Fibroblast of pulmonary artery (primary cell): ENCODE measurements at places on chromosomes 13 and 19.

DNA sequence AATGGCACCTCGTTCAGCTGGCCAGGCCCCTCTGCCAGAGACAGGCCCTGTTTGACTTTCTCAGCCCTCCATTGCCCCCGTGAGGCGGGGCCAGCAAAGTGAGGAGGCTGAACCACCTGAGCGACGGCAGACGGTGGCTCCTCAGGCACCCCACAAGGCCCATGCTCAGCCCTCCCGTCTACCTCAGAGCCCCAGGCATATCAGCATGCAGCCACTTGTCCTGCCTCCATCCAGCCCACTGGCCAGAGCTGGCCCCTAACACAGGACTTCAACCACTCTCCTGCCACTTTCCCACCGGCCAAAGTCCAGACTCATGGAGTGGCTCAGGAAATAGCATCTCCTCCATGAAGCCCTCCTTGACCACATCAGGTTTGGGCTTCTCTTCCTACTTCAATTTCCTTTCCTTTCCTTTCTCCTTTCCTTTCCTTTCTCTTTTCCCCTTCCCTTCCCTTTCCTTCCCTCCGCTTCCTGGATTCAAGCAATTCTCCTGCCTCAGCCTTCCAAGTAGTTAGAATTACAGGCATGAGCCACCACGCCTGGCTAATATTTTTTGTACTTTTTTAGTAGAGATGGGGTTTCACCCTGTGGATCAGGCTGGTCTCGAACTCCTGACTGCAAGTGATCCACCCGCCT, 9.3 kb downstream of the SLC7A10 start:
- no peak for DNase-seq

- DNase-seq = no peak
These were observed 20.9 kb downstream of the BBC3 start for GRCh38 chr19:47210180-47210490.

DNA sequence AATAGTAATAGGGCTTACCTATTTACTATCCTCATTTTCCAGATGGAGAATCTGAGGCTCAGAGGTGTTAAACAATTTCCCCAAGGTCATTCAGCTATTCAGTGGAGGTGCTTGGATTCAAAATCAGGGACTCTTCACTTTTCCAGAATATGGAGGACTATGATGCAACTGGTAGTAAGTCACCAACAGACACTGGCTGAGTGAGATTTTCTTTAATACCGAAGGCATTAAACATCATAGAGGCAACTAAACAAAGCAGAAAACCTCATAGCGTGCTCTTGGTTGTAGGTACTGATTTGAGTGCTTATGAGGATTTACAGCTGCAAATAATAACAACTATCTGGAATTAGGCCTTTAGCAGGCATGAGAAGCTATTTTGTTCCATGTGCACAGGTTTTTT, 134.4 kb downstream of the DLEU7 start:
- no peak for DNase-seq

DNA sequence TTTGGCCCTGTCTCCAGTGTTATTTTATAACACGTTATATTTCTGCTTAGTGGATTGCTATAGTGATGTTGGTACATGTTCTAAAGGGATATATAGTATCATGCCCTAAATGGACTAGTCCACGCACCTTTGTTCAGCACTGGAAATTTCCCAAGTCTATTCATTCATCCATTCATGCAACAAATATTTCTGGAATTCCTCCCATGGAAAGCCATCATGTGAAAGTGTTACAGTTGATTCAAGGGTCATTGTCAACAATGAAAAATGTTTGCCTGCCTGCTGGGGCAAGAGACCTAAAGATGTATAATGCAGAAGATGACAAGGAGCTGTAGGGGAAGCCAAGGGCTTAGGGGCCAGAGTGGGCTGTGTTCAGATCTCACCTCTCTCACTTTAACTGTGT, 10.8 kb upstream of the HSPH1 start:
- DNase-seq = peak; percentile 97

DNA sequence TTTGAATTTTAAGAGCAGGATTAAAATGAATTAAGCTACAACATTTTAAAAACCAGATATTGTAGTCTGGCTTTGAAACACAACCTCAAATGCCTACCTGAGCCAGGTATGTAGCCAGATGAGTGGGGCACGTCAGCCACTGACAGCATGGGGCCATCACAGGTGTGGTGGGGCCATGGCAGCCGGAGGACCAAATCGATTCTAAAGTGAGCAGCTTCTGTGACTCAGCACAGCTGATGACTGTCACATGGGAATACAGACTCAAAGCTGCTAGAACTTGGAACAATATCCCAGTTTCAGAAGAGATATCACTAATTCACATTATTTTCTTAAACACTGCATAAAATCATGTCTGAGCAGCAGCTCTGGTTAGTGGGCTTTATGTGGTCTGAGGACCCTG, 52.8 kb downstream of the SERP2 start:
- DNase-seq = no peak

GRCh38 chr13:91318886-91319285, 28.6 kb upstream of the MIR17HG start:
- no peak for DNase-seq

DNA sequence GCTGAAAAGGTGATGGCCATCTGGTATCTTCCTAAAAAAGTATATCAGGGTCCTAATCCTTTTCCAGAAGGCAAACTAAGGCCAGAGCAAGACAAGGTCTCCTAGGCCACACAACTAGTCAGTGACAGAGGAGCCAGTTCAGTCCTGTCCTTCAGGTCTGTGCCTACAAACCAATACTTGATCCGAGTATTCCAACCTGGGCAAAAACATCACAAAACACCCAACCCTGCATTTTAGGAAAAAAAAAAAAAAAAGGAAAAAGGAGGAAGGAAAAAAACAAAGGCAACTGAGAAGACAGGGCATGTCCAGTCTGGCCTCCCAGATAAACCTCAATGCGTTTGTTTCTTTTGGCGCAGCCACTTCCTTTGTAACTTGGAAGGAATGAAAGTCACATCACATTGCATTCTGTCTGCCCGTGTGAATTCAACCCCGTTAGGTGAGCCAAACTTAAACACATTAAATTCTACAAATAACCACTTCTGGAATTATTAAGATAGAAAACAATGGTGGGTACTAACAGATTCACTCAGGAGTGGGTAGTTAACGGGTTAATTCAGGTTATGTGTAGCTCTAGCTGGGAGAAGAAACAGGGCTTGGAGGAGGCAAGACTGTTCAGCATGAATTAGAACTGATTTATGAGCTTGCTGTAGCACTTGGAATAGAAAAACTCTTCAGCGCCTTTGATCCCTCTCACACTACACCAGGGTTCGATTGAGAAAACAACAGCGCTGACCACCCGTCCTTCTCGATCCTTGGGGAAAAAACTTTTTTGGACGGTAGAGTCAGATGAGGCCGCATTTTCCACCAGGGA, 43.0 kb upstream of the HNRNPA1L2 start:
- DNase-seq = peak; percentile 79
